CD4-positive, alpha-beta T cell treated with Interferon gamma for 1 hour (primary cell): ENCODE measurements at places on chromosomes 4 and X.

GRCh38 chr4:30450474-30450873, 269.7 kb upstream of the PCDH7 start:
- DNase-seq, result no peak

GRCh38 chrX:9746148-9746888, 19.3 kb downstream of the GPR143 start:
- no peak for DNase-seq

DNA sequence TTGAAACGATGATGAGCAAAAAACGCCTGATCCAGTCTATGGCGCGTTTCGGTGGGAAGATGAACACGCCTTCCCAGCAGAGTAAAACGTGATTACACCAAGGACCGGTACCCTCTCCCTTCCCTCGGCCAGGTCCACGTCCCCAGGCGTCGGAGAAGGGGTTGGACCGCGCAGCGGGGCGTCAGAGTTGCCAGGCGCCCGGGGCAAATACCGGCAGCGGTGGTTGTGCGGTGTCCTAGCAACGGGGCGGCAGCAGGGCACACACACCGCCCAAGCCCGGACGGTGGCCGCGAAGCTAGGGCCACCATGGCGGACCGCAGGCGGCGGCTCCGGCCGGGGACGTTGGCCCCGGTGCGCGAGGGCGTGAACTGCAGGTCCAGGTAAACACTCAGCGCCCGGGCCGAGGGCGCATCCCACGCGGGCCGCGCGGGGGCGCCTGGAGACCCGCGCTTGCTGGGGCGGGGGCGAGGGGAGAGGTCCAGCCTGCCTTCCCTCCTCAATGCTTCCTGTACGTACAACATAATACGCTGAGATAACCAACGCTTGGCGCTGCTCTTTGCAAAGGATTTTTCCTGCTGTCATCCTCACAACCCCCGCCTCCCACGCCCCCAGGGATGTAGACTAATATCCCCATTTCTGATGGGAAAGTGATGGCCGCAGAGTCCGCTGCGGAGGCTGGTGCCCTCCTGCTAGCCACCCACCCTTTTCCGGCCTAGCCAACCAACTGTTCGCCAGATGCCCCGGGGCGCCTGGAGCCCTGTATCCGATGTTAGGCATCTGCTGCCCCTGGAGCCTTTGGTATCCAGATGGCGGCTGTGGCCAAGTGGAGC, at the start of gene FAM47E:
Gene FAM47E (plus strand): TSS at position 281 of the 830 bp plus-strand sequence. CDS start 26 bp downstream, at position 307.
- DNase-seq, result peak; percentile 50

DNA sequence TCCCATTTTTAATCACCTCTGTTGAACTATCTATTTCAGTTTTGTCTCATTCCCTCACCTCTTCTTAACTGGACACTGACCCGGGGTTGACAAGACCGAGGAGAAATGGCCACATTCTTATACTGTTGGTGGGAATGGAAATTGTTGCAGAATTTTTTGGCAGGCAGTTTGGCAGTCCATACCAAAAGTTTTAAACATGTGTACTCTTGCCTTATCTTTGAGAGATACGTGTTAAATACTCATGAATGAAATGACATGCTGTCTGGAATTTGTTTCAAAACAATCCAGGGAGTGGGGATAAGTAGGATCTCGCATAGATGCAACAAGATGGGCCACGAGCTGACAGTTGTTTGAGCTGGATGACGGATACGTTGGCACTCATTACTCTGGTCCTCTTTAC, 12.1 kb downstream of the FGFBP1 start:
- no peak for DNase-seq

DNA sequence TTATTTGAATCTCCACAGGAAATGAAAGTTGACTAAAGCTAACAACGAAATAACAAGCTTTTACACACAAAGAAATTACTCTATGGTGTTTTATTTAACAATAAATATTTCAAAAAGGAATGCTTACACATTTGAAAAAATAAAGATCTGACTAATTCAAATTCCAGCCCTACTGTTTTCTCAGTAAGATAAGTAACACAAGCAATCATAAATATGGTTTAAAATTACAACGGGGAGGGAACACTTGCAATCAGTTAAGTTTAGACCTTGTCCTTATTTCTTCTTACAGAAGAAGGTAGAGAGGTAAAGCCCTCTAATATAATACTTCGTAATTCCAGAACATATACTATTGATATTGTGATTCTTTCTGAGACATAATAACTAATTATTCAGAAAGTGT, 158.5 kb downstream of the DHX15 start:
- DNase-seq, result no peak

DNA sequence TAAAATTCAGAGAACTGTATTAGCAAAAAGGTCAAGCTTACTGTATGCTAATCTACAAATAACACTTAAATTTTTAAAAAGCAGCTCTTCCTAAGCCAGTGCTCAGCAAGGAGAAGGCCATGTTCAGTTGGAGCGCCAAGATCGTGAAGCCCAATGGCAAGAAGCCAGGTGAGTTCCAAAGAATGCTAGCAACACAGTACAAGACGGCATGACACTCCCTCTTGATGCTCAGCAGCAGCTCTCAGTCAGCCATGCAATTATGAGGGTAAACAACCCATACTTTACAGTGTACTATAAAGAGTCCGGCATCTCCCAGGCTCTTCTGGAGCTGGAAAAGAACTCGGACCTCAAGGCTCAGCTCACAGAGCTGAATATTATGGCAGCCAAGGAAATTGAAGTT, 34.9 kb downstream of the STX18 start:
- no peak for DNase-seq

DNA sequence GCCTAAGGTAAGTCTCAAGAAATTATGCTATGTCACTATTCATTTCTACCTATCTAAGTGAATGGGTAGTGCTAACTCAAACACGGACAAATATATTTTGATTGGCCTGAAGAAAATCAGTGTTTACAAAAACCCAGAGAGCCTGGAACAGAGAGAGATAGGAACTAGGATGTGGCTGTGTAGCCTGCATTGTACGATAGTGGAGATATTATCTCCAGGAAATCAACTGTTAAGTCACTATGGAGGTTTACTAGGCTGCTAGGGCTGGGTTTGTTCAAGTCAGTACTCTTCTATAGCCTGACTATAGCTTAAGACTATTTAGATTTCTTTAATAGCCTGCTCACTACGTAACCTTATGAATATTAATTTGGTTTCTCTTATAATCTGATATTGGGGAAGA, 127.9 kb downstream of the TACR3 start:
- DNase-seq, result no peak

DNA sequence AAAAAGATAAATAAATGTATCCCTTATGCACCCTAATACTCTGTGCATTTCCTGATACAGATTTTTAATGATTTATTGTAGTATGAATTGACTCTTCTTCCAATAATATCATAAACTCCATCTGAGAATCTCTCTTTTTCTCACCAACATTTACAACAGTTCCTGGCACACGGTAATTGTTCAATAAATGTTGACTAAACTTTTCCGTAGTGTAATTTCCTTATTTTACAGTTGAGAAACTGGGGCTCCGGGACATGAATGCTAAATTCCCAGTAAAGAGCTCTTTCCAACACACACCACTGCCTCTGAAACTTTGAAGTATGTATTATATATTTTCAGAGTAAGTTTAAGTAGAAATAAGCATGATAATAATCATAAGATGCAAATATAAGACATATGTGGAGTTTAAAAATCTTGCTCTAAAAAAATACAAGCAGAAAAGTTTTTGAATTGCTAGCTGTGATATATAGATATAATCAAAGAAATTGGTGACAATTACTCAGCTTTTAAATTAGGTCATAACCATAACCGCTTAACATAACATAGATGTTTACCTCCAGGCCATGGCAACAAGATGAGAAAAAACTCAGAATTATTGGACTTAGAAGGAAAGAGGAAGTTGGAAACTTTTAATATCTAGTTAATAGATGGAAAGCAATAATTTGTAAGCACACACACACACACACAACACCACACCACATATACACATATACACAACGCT, 28.2 kb upstream of the ANTXR2 start:
- no peak for DNase-seq

- no peak for DNase-seq
Measured at GRCh38 chr4:7867191-7867590, 72.5 kb downstream of the AFAP1 start.

DNA sequence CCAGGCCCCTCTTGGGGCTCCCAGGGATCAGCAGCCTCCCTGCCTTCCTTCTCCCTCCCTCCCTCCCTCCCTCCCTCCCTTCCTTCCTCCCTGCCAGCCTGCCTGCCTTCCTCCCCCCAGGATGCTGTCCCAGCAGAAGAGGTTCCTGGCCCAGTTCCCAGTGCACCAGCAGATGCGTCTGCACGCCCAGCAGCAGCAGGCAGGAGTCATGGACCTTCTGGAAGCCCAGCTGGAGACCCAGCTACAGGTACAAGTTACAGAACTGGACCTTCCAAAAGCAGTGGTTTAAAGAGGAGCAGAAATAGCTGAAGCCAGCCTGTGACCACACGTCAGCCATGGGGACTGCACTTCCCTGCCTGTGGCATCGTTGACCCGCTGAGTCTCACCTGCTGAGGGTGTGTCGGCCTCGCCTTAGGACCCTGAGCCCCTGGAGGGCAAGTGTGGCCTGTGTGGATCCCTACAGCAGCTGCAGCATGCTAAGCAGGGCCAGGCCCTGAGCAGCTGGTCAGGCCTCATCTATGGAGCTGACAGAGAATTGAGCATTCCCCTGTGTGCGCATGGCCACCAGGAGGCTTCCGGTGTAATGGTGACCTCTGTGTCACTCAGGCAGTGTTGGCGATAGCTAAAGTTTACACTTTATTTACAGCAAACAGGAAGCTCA, 84.7 kb downstream of the CRMP1 start:
- no peak for DNase-seq

GRCh38 chr4:5660185-5660584, 48.2 kb downstream of the EVC2 start:
- DNase-seq, result no peak

- no peak for DNase-seq
Measured at GRCh38 chr4:11821772-11822430, 393.2 kb upstream of the HS3ST1 start.

- no peak for DNase-seq
Measured at GRCh38 chr4:98908703-98909262, 20.1 kb downstream of the EIF4E start.

- no peak for DNase-seq
Measured at GRCh38 chr4:117331817-117332216, 246.4 kb upstream of the TRAM1L1 start.

DNA sequence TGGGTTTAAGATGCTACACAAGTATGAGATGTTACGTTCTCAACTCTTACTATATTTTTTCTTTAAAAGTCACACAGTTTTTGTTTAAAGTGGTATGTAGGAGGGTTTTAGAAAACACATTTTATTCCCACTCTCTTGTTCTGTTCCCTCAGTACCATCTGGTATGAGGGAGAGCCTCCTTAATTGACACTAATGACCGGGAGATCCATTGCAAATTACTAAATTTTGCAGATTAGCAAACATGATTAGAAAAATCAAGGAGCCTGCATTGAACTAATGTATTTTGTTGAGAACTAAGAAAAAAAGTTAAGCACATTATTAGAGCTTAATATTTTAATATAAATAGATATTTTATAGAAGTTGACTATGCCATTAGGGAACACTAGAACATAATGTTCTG, 87.3 kb upstream of the UNC5C start:
- DNase-seq, result no peak

DNA sequence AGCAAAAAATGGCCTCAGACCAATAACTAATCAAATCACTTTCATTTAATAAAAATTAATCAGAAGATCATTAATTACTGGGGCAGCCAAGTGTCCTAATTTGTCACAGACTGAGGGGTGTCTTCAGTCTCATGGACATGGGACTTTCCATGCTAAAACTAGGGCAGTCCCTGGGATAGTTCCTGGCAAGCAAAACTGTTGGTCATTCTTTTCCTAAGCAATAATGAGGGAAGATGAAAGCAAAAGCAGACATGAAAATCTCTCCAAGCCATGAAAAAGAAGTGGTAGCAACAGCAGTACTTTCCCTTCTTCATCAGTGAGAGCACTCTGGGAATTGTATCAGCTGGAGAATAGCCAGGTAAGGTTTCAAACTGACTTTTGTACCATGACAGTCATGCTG, 3.7 kb upstream of the ANTXR2 start:
- DNase-seq, result no peak

DNA sequence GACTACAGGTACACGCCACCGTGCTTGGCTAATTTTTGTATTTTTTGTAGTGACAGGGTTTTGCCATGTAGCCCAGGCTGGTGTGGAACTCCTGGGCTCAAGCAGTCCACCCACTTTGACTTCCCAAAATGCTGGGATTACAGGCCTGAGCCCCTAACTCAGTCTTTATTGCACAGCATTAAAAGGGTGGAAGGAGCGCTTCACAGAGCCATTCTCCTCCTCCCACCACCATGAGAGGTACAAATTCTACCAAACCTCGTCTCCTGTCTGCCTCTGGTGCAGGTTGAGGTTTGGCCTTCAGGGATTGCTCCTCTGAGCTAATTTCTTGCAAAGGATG, 52.3 kb downstream of the TLR10 start:
- DNase-seq, result no peak

GRCh38 chr4:6595897-6596537, 21.0 kb downstream of the MAN2B2 start:
- no peak for DNase-seq

DNA sequence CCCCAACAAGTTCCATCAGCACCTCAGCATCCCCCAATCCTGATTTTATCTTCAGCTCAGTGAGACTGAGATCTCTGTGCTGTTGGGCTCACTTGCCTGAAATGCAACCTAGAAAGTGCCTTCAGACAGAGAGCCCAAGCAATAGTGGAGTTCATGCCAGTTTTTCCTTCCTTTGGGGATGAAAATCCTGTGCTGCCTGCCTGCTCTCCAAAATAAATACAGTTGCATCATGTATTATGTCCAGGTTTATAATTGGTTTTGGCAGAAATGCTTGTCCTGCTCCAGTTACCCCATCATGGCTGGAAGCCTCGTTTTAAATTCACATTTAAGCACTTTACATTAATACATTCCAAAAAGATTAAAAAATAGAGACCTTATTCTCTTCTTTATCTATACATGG, 1865.5 kb upstream of the TENM3 start:
- DNase-seq, result no peak

- no peak for DNase-seq
Measured at GRCh38 chr4:177596035-177596434, 153.8 kb upstream of the AGA start.

DNA sequence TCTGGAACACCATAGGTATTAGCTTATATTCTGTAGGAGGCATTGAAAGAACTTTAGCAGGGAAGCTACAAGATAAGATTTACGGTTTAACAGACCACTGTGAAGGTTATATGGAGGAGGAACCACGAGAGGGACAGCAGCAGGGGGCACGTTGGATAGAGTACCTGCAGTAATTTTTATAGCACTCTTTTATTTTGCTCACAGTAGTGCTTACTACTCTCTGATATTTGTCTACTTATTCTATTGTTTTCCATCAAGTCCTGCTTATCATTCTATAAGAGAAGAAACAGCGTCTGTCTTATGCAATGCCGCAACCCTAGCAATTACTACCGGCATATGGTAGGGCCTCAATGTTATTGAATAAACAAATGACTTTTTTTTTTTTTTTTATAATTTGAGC, 122.5 kb downstream of the PCDH7 start:
- DNase-seq, result no peak

DNA sequence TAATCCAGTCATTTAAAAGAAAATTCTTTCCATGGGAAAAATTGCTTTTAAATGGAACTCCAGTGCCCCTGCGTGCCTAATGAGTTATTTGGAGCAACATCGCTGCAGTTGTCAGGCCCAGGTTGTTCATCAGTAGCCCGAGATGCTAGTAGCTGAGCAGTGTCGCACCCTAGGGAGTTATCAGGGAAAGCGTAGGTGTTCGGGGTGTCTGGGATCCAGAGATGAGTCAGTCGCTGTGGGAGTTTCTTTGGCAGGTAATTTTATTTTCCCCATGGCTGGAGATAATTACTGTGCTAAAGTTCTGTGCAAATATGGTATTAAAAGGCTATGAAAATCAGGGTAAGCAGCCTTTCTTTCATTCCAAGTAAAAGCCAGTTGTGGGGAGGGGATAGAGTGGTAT, 49.4 kb downstream of the ANXA3 start:
- no peak for DNase-seq
